ENCODE measurements at places on chromosomes 12 and 14. TPM values are rescaled to one million over a fixed set of nuclear protein-coding genes. Genes with fewer than 3 reads are reported as not detected.
A peak's percentile ranks its signal among the peaks of the same experiment; 100 is the strongest.

GRCh38 chr12:100955139-100955538 is 160.6 kb downstream of the ANO4 start:
- H3K36me3 ChIP-seq = no peaks in the 10 kb centered on the region
- peaks cover 5% of the 10 kb centered on the region for H3K27me3 ChIP-seq
- H3K27ac ChIP-seq = no peak overlapping the region
- H3K4me3 ChIP-seq = no peak overlapping the region
- no peaks in the 10 kb centered on the region for H3K4me1 ChIP-seq
- no peak for ATAC-seq

- peaks cover 97% of the 10 kb centered on the region for H3K4me1 ChIP-seq
- H3K36me3 ChIP-seq = no peaks in the 10 kb centered on the region
- peak; percentile 93 for ATAC-seq
- H3K4me3 ChIP-seq = peak overlapping the region; percentile 73
- H3K27ac ChIP-seq = peak overlapping the region; percentile 91
- no peaks in the 10 kb centered on the region for H3K27me3 ChIP-seq
These were observed 5.9 kb upstream of the RNU7-1 start for GRCh38 chr12:6937481-6938352.

DNA sequence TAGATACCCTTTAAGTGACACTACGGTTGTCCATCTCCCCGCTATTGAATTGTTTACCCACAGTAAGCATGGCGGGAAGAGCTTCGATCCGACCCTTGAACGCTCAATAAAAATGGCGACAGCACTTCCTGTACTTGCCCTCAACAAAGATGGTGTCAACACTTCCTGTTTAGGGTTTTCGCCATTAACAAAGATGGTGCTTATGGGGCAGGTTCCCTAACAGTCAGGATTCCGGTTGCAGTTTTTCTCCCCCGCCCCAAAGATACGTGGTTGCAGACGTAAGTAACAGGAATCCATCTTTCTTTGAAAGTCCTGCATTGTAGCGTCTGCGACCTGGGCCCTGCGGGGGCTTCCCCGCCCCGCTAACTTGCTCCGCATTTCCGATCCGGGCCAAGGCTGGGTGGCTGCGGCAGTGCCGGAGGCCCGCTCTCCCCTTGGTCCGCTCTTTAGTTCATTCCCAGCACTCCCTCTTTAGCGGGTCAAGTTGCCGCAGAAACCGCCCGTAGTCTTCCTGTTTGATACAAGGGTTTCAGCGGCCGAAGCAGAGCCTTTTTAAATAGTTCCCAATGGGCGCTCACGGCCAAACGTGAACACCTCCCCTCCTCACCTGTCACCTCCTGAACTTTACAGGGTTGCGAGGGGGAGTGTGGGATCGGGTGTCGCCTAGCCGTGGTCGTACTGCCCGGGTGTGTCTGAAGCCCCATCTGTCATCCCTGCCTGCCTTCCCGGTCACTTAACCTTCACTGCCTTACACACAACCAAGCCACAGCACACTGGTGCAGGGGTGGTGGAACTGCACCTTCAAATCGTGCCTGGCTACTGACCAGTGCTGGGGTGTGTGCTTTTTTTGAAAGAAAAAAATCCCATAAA is at the start of gene CRADD:
Gene CRADD (plus strand): TSS at position 181 of the 870 bp plus-strand sequence.
- peak within 1 kb of the TSS; percentile 69 for H3K4me3 ChIP-seq
- no peaks in the 10 kb centered on the region for H3K27me3 ChIP-seq
- peak within 1 kb of the TSS; percentile 98 for H3K27ac ChIP-seq
- H3K36me3 ChIP-seq = peaks cover 13% of the 10 kb centered on the region
- ATAC-seq = peak; percentile 97

- H3K27ac ChIP-seq = no peak overlapping the region
- H3K4me3 ChIP-seq = no peak overlapping the region
These were observed 38.6 kb downstream of the GRIN2B start for GRCh38 chr12:13942826-13943225.

- no peak for ATAC-seq
- H3K4me3 ChIP-seq = no peak overlapping the region
- H3K36me3 ChIP-seq = no peaks in the 10 kb centered on the region
- H3K4me1 ChIP-seq = peaks cover 13% of the 10 kb centered on the region
- no peaks in the 10 kb centered on the region for H3K27me3 ChIP-seq
These were observed 11.1 kb downstream of the CCDC197 start for GRCh38 chr14:94008234-94008633.

GRCh38 chr14:68781161-68782021 is 11.5 kb downstream of the ZFP36L1 start:
- H3K27me3 ChIP-seq = no peaks in the 10 kb centered on the region
- no peaks in the 10 kb centered on the region for H3K36me3 ChIP-seq
- H3K27ac ChIP-seq = peak overlapping the region; percentile 80
- H3K4me1 ChIP-seq = peaks cover 33% of the 10 kb centered on the region
- ATAC-seq = no peak

GRCh38 chr12:50149311-50149710 is 17.9 kb downstream of the CERS5 start:
- H3K27me3 ChIP-seq = no peaks in the 10 kb centered on the region
- no peaks in the 10 kb centered on the region for H3K4me1 ChIP-seq
- no peak for ATAC-seq
- peaks cover 10% of the 10 kb centered on the region for H3K36me3 ChIP-seq
- no peak overlapping the region for H3K4me3 ChIP-seq

DNA sequence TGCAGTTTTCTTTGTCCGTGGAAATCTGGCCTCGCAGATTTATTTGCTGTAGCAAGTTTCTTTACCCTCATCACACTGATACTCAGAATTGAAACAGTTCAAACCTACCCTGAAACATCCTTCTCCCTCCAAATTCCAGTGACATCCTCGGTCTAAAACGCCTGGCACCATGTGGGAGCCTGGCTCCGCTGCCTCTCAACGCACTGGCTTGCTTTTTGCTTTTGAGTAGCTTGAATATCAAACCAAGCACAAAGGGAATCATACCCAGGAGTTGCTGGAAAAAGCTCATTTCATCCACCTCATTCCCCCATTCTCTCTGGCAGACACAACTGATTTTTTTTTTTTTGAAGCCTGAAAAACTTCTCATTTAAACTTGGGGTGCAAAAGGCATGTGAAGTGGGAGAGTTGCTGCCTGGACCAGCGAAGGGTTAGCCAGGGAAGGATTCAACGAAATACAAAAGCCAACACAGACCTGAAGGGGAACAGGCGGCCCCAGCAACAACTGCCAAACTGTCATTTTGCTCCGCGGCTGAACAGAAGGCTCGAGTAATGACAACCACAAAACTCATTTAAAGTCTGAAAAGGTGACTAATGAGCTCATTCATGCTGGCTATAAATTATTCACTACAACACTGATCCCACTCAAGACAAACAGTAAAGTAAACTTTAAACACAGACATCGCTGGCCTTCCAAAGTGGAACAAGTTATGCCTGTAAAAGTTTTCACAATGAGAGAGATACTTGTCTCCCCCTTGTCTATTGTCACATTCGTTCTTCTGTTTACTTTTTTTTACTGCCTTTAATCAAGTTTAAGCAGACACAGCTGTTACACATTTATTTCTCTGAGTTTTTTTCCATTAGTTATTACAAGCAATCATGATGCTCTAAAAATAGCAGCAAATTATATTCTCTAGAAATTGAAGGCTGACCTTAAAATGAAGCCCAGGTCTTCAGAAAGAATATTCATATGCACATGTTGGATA is 12.5 kb upstream of the FOXN3 start:
- H3K4me3 ChIP-seq = peak overlapping the region; percentile 38
- H3K36me3 ChIP-seq = no peaks in the 10 kb centered on the region
- no peaks in the 10 kb centered on the region for H3K27me3 ChIP-seq
- ATAC-seq = no peak

GRCh38 chr12:80684077-80684495 is 23.3 kb upstream of the MYF6 start:
- no peaks in the 10 kb centered on the region for H3K4me1 ChIP-seq
- no peak overlapping the region for H3K4me3 ChIP-seq
- no peak for ATAC-seq
- H3K27me3 ChIP-seq = no peaks in the 10 kb centered on the region
- H3K36me3 ChIP-seq = no peaks in the 10 kb centered on the region

DNA sequence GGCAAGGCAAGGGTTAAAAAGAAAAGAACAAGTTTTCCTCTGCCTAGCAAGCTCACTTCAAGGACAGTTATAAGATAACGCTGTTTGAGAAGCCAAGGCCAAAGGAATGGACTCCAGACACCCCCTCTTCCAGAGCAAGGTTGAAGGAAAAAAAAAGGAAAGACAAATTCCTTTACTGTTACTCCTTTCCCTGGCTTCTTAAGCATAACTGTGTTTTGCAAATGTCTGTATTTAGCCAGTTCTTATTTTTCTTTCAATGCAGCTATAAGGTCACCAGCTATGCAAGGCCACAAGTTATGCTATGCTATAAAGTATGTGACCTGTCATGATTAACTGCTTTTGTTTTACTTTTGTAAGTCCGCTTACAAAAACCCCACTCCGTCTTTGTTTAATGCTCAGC is 26.6 kb downstream of the ZNF410 start:
- no peaks in the 10 kb centered on the region for H3K4me1 ChIP-seq
- no peaks in the 10 kb centered on the region for H3K36me3 ChIP-seq
- no peak overlapping the region for H3K27ac ChIP-seq
- H3K4me3 ChIP-seq = no peak overlapping the region
- no peak for ATAC-seq

GRCh38 chr14:73888460-73888725 is 1.7 kb downstream of the ZNF410 start:
- no peak for ATAC-seq
- H3K4me1 ChIP-seq = peaks cover 49% of the 10 kb centered on the region
- H3K27ac ChIP-seq = no peak overlapping the region

GRCh38 chr14:104891121-104891551 is 26.1 kb downstream of the CEP170B start:
- no peak overlapping the region for H3K27ac ChIP-seq
- no peak overlapping the region for H3K4me3 ChIP-seq
- no peak for ATAC-seq
- no peaks in the 10 kb centered on the region for H3K27me3 ChIP-seq
- H3K36me3 ChIP-seq = peaks cover 52% of the 10 kb centered on the region

- H3K27me3 ChIP-seq = no peaks in the 10 kb centered on the region
- peaks cover 89% of the 10 kb centered on the region for H3K36me3 ChIP-seq
These were observed 38.8 kb downstream of the TRAFD1 start for GRCh38 chr12:112164011-112164660.

- no peak overlapping the region for H3K4me3 ChIP-seq
- H3K27me3 ChIP-seq = no peaks in the 10 kb centered on the region
- no peaks in the 10 kb centered on the region for H3K4me1 ChIP-seq
- H3K36me3 ChIP-seq = peaks cover 61% of the 10 kb centered on the region
These were observed 23.6 kb downstream of the PYGL start for GRCh38 chr14:50920482-50921230.

DNA sequence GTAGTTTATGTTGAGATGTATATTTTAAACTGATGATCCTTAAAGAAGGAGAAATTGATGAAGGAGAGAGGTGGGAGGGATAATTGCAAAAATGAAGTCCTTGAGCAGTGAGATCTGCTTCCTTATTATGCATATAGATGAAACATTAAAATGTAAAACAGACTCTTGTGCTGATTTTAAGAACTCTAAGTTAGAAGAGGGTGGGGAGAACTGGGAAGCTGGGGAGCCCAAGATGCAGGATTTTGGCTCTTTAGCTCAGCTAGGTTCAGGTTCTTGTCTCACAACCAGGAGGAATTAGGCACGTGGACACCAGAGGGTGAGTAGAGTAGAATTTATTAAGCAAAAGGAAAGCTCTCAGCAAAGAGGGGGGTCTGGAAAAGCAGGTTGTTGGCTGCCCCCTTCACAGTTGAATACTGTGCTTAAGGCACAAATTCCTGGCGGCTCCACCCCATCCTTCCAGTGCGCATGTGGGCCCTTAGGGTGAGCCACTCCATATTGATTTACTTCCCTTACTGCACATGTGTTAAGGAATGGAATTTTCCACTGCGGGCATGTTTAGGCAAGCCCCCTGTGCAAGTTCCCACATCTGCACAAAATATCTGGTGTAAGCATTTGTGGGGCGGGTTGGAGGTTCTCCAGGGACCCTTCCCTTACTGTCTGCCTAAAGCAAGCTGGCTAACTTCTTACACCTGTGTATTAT is 141.9 kb downstream of the BICD1 start:
- no peaks in the 10 kb centered on the region for H3K27me3 ChIP-seq
- no peak for ATAC-seq
- no peak overlapping the region for H3K4me3 ChIP-seq
- no peaks in the 10 kb centered on the region for H3K36me3 ChIP-seq
- H3K4me1 ChIP-seq = no peaks in the 10 kb centered on the region

- H3K36me3 ChIP-seq = no peaks in the 10 kb centered on the region
- ATAC-seq = peak; percentile 39
- no peaks in the 10 kb centered on the region for H3K27me3 ChIP-seq
- no peak overlapping the region for H3K27ac ChIP-seq
These were observed 15.1 kb downstream of the CPNE8 start for GRCh38 chr12:38890102-38890855.

DNA sequence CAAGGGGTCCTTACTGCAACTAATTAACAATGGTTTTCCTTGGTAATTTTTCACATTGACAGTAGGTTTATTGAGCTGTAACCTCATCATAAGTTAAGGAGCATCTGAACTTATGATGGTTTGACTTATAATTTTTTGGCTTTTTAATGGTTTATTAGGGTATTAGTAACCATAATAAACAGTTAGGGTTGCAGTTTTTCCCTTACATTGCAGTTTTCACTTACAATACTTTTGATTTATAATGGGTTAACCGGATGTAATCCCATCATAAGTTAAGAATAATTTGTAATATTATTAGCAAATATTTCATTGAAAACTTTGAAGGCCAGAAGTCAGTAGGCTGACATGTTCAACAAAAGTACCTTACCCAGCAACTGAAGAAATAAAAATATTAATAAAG is 811.6 kb downstream of the TRHDE start:
- ATAC-seq = no peak
- H3K4me1 ChIP-seq = no peaks in the 10 kb centered on the region
- H3K36me3 ChIP-seq = no peaks in the 10 kb centered on the region
- no peaks in the 10 kb centered on the region for H3K27me3 ChIP-seq
- no peak overlapping the region for H3K27ac ChIP-seq
- no peak overlapping the region for H3K4me3 ChIP-seq

- peak; percentile 79 for ATAC-seq
- H3K27me3 ChIP-seq = peaks cover 19% of the 10 kb centered on the region
- peak overlapping the region; percentile 50 for H3K27ac ChIP-seq
- H3K36me3 ChIP-seq = no peaks in the 10 kb centered on the region
- no peaks in the 10 kb centered on the region for H3K4me1 ChIP-seq
- no peak overlapping the region for H3K4me3 ChIP-seq
These were observed 28.8 kb downstream of the CLMN start for GRCh38 chr14:95290871-95291431.

GRCh38 chr12:84772281-84772680 is 140.3 kb downstream of the SLC6A15 start:
- H3K4me1 ChIP-seq = no peaks in the 10 kb centered on the region
- no peaks in the 10 kb centered on the region for H3K36me3 ChIP-seq
- no peak overlapping the region for H3K4me3 ChIP-seq
- H3K27ac ChIP-seq = no peak overlapping the region

The COX8C gene
- total RNA-seq = not detected

The DACT1 gene
- 7.0 TPM for total RNA-seq

The TAS2R46 gene
- 5.8 TPM for total RNA-seq

The CCDC198 gene
- not detected for total RNA-seq

The GALNT9 gene
- 2.0 TPM for total RNA-seq

The ART4 gene
- 0.13 TPM for total RNA-seq

The PPTC7 gene
- 42.5 TPM for total RNA-seq

Measured in gastroesophageal sphincter (tissue), 4 donors.